DMS 273 treated with DMSO at 0.1 percent for 48 hours (cell line): ENCODE measurements at places on chromosomes 11 and 22.
A peak's percentile ranks its signal among the peaks of the same experiment; 100 is the strongest.

DNA sequence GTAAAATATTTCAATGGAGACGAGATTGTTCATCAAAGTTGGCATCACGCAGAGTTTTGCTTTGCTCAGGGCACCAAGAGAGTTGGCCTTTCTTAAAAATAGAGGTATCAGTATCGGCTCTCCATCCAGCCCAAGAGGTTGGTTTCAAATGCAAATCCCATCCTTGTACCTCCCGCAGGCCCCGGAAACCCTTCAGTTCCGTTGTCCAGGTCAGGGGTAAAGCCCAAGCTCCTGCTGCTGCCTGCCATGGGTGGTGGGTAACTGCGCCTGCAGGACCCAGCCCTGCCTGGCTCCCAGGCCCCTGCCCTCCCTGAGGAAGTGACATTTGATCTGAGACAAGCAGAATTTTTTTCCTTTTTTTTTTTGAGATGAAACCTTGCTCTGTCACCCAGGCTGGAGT, 49.3 kb upstream of the RTL6 start:
- no peak for DNase-seq

DNA sequence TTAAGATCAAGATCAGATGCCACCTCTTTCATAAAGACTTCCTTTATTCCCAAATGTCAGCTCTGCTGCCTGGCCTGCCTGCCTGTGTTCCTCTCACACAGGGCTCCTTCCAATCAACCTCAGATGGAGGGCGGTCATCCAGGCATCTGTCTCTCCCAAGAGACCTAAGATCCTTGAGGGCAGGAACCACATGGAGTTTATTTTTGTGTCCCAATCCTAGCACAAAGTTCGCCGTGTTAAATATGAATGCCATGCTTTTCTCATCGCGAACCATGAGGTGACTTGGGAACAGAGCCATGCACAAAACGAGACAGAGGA, 72.7 kb upstream of the ARFGAP3 start:
- no peak for DNase-seq

- no peak for DNase-seq
Observed at GRCh38 chr22:39773976-39774539, 119.5 kb downstream of the ENTHD1 start.

DNA sequence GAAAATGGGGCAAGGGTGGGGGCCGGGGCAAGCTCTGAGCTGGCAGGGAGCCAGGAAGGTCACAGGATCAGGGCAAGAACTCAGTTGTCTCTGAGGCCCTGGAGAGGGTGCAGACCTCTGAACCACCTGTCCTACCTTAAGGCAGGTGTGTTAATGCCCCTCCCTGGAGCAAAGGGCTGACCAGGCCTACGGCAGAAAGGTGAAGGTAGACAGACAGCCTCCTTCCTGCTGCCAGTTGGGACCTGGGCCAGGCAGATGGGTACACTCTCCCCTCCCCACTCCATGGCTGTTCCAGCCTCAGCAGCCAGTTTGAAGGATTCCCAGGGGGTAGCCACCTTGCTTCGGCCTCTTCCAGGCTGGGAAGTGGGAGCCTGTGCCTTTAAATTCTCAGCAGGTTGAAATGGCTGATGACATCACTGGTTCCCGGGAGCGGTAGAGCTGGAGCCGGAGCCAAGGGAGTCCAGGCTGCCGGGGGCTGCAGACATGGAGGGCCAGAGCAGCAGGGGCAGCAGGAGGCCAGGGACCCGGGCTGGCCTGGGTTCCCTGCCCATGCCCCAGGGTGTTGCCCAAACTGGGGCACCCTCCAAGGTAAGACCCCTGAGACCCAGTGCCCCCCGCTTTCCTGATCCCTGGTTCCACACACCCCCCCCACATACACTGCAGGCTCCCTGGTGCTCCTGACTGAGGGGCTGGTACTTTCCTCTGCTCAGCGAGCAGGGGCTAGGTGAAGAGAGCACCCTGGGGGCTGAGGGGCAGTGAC, at the start of gene INPP5J:
TSS of gene INPP5J (plus strand) at position 435 of the 760 bp plus-strand sequence. CDS start at position 484, 49 bp downstream.
- DNase-seq, result peak; percentile 15

DNA sequence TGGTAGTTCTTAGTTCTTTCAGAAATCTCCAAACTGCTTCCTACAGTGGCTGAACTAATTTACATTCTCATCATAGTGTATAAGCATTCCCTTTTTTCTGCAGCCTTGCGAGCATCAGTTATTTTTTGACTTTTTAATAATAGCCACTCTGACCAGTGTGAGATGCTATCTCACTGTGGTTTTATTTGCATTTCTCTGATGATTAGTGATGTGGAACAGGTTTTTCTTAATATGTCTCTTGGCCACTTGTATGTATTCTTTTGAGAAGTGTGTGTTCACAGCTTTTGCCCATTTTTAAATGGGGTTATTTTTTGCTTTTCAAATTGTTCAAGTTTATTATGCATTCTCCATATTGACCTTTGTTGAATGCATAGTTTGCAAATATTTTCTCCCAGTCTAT, 459.3 kb downstream of the NTM start:
- DNase-seq, result no peak

DNA sequence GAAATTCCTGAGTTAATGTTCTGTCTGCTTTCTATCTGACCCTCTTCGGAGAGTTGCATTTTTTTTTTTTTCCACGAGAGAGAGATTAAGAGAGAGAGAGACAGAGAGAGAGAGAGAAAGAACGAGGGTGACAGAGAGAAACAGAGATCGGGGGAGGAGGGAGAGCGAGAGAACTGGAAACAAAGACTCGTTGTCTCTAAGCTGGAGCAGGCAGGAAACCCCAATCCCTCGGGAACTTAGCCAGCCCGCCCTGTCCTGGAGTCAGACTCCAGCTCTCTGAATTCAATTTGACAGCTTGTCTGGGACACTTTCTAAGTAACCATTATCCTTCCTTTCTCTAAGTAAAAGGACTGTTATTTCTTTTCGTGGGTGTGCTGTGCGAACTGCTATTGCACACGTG, 76.9 kb downstream of the KCNJ1 start:
- no peak for DNase-seq

GRCh38 chr11:84430661-84431060, 1144.5 kb upstream of the CCDC90B start:
- DNase-seq, result no peak

DNA sequence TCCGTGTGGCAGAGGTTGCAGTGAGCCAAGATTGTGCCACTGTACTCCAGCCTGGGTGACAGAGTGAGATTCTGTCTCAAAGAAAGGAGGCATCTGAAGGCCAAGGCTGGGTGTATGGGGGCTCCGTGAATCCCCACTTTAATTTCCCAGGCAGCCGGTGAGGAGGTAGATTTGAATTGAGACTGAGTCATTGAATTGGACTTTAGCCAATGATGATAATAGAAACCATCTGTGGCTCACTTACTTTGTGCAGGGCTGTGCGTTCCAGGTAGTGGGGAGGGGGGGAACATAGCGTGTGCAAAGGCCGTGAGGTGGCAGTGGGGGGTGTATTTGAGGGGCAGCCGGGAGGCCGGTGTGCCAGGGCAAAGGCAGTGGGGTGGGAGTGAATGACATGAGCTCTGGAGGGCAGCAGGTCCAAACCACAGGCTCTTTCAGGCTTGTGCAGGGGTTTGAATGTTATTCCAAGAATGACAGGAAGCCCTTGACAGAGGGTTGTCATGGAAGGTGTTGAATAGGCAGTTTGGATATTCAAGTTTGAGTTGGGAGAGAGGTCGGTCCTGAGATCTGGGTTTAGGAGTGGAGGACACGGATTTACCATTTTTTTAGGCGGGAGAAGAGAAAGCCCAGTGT, 6.1 kb downstream of the ARHGAP8 start:
- DNase-seq, result no peak

GRCh38 chr22:39197578-39197977, 45.1 kb upstream of the CBX7 start:
- DNase-seq, result no peak

- DNase-seq, result no peak
Observed at GRCh38 chr11:134349802-134350355, 18.1 kb downstream of the GLB1L2 start.

- DNase-seq, result no peak
Observed at GRCh38 chr11:125394296-125394695, 101.8 kb downstream of the FEZ1 start.
